Stimulated activated CD8-positive, alpha-beta memory T cell treated with anti-CD3 and anti-CD28 coated beads, Interleukin-4, amount 100 ng/mL, for 1 hour (primary cell): ENCODE measurements at places on chromosomes 1 and 21.
A peak's percentile ranks its signal among the peaks of the same experiment; 100 is the strongest.

- no peak for DNase-seq
Observed at GRCh38 chr1:177937931-177938330, 31.9 kb downstream of the SEC16B start.

- DNase-seq = no peak
Observed at GRCh38 chr1:37537378-37537777, 16.7 kb downstream of the SNIP1 start.

DNA sequence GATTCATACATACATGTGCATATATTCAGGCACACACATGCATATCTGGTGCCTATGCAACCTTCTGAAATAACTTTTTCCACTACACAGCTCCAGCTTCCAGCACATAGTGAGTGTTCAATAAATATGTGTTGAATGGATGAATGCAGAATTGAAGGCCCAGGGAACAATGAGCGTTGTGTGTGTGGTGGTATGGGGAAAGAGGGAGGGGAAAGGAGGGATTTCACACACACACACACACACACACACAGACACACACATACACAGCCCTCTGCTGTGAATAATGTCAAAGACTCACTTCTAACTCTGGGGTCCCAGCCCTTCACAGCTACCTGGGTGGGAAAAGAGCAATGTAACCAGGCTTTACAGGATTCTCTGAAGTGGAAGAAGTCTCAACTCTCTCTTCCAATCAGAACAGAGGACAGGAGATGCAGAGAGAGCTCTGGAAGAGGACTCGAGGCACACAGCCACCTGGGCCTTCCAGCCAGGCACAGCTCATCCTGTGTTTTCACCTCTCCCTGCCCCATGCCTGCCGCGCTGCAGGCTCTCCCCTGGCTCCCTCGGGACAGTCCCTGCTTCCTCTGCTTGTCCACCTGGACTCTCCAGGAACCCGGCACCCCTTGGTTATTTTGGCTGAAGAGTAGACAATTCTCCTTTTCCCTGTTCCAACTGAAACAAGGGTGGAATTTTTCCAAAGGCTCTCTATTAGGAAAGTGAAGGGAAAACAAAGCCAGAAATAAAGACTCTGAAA is 5.4 kb upstream of the IGSF8 start:
- DNase-seq = no peak

GRCh38 chr1:30589083-30589482 is 134.3 kb downstream of the MATN1 start:
- no peak for DNase-seq

DNA sequence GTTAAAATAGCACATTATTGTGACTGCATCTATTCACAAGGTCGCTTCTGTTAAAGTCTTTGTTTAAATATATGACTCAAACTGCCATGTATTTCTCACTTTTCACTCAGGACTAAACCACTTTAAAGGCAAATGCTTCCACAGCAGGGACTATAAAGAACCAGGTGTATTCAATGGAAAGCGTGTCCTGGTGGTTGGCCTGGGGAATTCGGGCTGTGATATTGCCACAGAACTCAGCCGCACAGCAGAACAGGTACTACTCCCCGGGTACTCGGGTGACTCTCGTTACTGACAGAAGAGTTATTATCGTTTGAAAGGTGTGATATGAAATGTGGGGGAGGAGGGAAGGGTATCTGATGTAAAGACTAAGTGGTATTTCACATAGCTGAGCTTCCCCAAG is 17.3 kb downstream of the FMO3 start:
- no peak for DNase-seq

- peak; percentile 78 for DNase-seq
Observed at GRCh38 chr1:202810615-202811295, at the start of gene PCAT6. Gene PCAT6, plus strand, starts transcription at chr1:202810954.

DNA sequence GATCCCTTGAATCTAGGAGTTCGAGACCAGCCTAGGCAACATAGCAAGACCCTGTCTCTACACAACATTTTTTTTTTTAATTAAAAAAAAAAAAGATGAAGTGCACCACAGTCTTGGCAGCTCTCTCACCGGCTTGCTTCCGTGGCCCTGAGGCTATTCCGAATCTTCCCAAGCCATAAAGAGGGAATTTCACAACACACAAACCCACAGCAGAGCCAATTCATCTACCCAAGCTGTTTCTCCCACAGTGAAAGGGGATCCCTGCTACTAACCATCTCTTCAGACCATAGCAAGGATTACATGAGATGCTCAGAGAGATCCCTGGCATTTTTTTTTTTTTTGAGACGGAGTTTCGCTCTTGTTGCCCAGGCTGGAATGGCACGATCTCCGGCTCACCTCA is 8.3 kb upstream of the CHD5 start:
- no peak for DNase-seq

- DNase-seq = no peak
Observed at GRCh38 chr1:55363268-55363667, 148.1 kb upstream of the USP24 start.

GRCh38 chr1:160261556-160261892 is 825 bp downstream of the DCAF8 start:
- peak; percentile 13 for DNase-seq

- no peak for DNase-seq
Observed at GRCh38 chr1:17869815-17870214, 114.7 kb downstream of the ACTL8 start.

GRCh38 chr1:32179443-32180185 is at the start of gene TXLNA:
Gene TXLNA, plus strand, starts transcription at chr1:32179675. Its CDS starts 671 bp downstream, at chr1:32180346.
- peak; percentile 77 for DNase-seq

GRCh38 chr1:4084896-4085295 is 184.8 kb upstream of the C1orf174 start:
- DNase-seq = no peak

- no peak for DNase-seq
Observed at GRCh38 chr1:9413071-9413876, 120.6 kb downstream of the SPSB1 start.

- no peak for DNase-seq
Observed at GRCh38 chr1:8554956-8555534, 237.1 kb downstream of the SLC45A1 start.

DNA sequence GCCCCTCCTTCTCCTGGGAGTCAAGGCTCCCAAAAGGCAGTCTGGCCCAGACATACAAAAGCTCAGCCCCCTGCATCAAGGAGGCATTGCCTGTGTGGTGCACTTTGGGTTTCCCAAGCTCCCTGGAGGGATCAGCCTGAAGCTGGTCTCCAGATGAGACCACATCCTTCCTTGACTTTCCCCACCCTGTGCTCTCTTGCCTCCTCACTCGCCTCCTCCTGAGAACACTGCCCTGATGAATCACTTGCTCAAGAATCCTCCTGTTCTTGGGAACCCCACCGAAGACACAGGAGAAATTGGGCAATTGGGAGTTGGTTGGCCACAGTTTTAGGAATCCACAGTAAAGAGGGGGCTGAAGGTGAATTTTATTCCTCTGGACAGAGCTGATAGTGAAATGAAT is 34.8 kb upstream of the LYST start:
- DNase-seq = no peak

- no peak for DNase-seq
Observed at GRCh38 chr1:212520746-212521145, 87.8 kb upstream of the ATF3 start.

DNA sequence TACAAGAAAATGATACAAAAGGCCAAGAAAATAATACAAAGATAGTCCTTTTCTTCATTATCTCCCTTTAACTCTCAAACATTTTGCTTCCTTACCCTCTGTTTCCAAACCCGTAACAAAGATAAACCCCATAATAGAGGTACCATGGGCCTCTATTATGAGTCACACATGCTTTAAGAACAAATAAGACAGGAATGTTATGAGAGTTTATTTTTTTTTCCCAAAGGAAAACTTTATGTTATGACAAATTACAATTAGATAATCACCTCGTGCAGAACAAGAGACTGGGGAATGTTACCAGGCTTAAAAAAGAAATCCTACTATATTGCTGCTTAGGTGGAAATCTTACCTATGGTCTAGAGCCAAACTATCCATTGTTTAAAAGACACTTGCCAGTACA is 272.0 kb downstream of the BRINP3 start:
- DNase-seq = no peak

GRCh38 chr1:210232511-210233215 is at the start of gene SERTAD4:
Gene SERTAD4, plus strand, starts transcription at chr1:210232796. Its CDS starts 5,165 bp downstream, at chr1:210237961.
- DNase-seq = no peak

DNA sequence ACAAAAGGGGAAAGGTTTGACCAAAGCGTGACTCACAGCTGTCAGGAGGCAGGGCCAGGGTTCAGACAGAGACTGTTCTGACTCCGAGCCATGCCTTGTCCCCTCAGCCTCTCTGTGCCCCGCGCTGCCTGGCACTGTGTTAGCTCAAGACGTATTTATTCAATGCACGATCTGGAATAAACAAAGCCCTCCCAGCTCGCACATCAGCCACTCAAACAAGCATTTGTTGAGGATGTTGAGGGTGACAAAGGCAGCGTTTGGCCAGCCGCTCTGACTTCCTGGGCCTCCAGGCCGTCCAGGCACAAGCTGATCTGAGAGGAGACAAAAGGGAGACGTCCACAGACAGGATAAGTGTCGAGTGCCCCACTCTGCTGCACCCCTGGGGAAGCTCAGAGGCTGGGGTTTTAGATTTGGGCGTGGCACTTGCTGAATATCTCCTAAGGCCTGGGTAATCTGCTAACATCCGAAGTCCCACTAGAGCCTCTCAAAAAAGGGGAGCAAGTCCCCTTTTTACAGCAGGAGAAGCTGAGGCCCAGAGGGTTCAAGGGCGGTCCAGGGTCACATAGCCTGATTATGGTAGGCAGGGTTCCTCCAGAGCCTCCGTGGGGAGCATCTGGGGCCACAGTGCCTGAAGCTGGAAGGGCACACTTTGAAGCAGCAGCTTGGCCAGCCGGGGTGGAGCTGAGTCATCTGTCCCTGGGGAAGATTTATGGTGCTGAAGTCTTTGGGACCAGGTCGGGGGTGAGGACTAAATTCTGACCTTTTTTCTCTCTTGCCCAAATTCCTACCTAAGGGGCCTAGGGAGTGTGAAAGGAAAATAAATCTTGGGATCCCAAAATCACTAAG is 95.9 kb downstream of the SPSB1 start:
- no peak for DNase-seq

DNA sequence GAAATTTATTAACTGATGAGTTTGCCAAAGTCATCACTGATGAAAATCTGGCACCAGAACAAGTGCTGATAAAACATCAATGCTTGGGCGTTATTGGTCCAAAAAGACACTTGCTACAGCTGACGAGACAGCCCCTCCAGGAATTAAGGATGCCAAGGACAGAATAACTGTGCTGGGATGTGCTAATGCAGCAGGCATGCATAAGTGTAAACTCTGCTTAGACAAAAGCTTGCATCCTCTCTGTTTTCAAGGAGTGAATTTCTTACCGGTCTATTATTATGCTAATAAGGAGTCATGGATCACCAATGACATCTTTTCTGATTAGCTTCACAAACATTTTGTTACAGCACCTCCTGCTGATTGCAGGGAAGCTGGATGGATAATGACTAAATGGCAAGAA is 402.0 kb downstream of the LTN1 start:
- DNase-seq = no peak

DNA sequence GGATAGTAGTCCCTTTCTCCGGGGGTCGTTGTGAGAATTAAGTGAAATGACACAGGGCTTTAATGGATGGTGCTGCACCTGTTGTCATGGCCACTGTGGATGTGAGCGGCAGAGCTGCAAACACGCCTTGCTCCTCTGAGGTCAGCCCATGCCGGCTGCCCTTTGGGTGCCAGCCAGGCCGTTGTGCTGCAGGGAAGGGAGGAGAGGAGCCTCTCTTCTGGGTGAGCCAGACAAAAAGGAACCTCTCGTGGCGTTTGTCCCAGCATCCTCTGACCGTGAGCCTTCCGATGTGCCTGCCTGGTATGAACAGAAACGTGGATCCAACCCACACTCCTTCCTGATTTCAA is 383.0 kb upstream of the VAMP3 start:
- no peak for DNase-seq

GRCh38 chr1:58887059-58887458 is 103.2 kb upstream of the JUN start:
- no peak for DNase-seq

DNA sequence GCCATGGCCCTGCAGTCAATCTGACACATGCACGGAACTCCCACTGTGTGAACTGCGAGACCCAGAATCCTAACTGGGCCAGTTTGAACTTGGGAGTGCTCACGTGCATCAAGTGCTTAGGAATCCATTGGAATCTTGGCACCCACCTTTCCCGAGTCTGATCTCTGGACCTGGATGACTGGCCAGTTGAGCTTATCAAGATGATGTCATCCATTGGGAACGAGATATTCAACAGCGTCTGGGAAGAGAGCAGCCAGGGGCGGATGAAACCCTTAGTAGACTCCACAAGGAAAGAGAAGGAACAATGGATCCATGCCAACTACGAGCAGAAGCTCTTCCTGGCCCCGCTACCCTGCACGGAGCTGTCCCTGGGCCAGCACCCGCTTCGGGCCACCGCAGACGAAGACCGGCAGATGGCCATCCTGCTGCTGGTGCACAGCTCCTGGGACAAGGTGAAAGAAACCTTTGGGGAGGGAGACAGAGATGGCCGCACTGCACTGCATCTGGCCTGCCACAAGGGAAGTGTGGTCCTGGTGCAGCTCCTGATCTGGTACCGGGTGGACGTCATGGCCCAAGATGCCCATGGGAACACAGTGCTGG is 3.1 kb upstream of the TDRD5 start:
- DNase-seq = no peak

GRCh38 chr1:183807549-183808168 is 2.7 kb downstream of the RGL1 start:
- no peak for DNase-seq

- DNase-seq = no peak
Observed at GRCh38 chr1:23422241-23422877, 2.2 kb downstream of the TCEA3 start.

DNA sequence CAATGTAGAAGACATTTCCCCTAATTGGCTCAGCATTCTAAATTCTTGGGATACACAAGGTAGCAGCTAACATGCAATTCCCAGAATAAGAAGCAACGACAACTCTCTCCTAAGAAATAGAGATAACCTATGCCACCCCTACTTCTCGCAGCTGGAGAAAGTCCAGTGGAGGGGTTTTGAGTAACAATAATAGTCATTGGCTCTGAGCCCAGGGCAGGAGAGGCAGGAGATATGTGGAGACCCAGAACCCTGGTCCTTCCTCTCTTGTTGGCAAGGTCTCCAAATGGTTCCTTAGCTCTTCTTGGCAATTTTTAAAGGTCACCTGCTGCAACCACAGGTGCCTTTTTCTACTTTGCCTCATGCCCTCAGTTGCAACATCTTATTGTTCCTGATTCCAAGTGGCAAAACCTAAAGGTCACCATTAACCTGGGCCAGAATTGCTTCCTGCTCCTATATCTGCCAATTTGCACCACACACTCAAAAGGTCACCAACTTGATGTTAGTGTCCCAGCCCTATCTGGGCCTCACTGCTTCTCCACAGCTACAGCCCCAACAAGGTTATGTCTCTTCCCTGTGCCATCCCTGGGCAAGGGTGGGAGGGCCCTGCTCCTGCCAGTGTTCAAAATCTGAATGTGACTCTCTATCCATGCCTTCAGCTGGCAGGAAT is 36.7 kb downstream of the TBX15 start:
- no peak for DNase-seq

DNA sequence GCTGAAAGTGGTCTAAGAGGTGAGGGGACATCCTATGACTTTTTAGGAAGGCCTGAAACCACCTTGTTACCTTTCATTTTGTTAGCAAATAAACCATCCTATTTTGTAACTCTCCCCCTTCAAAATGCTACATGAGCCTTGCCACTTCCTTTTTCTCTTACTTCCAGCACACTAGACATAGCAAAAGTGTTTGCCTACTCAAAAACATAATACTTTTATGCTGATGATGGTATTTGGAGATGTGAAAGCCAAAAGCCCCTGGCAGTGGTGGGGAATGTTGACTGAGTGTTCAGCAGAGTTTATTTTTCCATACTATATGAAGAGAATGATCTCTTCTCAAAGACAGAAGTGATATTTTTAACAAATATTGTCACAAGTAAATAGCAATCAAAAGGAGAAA is 134.2 kb downstream of the EDEM3 start:
- DNase-seq = no peak

- no peak for DNase-seq
Observed at GRCh38 chr1:54495954-54496353, 52.1 kb upstream of the ACOT11 start.
